ENCODE measurements at places on chromosomes 12 and 14.

DNA sequence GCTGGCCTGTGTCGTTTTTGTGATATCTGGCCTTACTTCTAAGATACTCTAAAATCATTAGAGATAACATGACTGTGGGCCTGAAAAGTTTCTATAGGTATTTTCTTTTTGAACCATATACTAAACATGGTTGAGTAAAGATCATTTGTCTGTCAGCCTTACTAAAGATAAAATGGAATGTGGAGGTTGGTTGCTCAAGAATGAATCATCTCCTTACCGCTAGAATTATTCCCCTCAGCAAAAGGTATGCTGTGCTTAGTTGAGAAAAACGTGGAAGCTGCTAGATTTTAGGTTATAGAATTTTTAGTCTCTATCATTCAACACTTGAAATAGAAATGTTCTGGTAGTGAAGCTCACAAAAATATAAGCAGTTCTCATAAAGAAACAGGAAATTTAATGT, 407.3 kb downstream of the AEBP2 start:
- no peak for DNase-seq

DNA sequence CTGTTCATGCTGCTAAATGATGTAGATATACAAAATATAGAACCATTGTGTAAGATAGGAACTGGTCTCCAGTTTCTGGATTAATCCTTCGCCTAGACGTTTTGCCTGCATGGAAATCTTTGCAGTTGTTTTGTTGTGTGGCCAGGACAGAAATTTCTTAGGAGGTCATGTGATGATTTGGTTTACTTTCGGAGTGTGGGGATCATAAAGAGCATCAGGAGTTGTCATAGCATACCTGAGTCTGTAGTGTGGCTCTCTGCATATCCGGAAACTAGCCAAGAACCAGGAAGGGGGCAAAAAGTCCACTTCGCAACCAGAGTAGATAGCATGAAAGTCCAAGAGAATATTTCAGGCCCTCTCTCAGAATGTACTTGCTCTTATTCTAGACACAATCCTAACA, 3.1 kb downstream of the SAMD4A start:
- DNase-seq: no peak

GRCh38 chr12:10140001-10140400, 10.0 kb upstream of the CLEC7A start:
- no peak for DNase-seq

DNA sequence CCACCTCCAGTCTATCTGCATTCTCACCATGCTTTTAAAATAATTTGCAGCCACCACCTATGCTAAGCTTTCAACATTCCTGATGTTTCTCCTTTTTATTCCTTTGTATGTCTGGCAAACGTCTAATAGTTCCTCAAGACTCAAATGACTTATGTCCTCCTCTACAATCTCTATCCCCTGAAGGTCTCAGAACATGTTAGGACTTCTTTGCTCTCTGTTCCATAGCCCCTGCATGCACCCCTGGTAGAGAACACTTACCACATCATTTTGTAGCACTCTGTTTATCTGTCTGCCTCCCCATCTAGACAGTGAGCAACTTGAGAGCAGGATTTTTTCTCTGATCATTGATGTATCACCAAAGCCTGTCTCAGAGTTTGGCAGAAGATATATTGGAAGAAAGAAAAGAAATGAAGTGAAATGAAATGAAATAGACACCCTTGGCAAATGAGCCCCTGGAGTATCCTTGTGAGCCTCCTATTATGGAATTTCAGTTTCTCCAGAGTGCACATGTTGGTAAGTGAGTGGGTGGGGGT, 1231.2 kb upstream of the FLRT2 start:
- no peak for DNase-seq

GRCh38 chr14:101920271-101920670, 44.1 kb upstream of the DYNC1H1 start:
- no peak for DNase-seq

- no peak for DNase-seq
Observed at GRCh38 chr12:70197345-70197744, 45.9 kb upstream of the CNOT2 start.

DNA sequence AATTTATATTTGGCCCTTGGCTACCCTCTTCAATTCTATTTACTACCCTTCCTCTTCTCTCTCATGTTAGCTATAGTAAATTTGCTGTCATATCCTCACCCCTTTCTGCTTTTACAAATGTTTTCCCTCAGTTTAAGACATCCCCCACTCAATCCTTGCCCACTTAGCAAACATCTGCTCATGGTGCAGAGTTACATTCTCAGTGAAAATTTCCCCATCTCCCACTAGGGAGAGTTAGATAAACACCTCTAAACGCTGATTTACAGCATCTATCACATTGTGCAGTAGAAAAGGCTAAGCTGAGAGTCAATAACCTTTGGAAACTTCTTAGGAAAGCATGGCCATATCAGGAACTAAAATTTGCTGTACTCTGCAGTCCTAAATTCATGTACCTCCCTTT, 69.0 kb downstream of the DENND5B start:
- DNase-seq: no peak

All from stimulated activated CD8-positive, alpha-beta memory T cell treated with anti-CD3 and anti-CD28 coated beads, Interleukin-4, amount 100 ng/mL, for 1 hour (primary cell).